ENCODE measurements at places on chromosomes 5 and 9.

- DNase-seq = no peak
These were observed 564.3 kb upstream of the ZNF608 start for GRCh38 chr5:125310749-125311148.

DNA sequence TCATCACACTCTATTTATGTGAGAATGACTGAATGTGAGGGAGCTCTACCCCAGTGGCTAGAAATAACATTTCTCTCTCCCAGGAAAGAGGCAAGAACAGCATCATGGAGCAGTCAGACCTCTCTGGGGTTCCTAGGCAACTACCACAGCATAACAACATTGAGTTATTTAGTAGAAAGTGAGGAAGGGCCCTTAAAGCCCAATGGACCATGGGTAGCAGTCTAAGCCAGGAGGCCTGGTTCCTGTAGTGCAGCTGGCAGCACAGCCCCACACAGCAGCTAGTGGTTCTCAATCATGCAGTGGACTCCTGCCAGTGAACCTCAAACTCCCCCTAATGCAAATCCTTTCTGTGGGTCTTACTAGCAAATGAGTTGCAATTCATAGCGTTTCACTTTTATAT is 55.3 kb downstream of the SPEF2 start:
- DNase-seq = no peak

DNA sequence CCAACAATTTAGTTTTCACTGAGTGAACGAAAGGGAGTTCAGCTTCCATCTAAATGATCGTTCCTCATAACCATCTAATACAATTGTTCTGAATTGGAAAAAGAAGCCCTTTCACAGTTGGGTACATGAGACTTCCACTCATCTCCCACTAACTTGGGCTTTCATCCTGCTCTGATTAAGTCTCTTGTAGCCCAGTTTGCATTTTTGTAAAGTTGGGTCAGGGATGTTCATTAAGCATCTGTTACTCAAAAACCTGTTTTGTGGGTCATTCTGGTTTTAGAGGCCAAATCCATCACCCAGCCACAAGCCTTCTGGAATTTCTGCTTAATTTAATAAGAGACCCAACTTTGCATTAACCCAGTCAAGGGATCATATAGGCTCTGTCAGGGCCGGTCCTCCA is 385.3 kb downstream of the BNC2 start:
- no peak for DNase-seq

GRCh38 chr9:26955222-26955903 is 849 bp upstream of the IFT74 start:
- DNase-seq = no peak

Measured in glutamatergic neuron (in vitro differentiated cells).